ENCODE measurements at places on chromosomes 5 and 9.

DNA sequence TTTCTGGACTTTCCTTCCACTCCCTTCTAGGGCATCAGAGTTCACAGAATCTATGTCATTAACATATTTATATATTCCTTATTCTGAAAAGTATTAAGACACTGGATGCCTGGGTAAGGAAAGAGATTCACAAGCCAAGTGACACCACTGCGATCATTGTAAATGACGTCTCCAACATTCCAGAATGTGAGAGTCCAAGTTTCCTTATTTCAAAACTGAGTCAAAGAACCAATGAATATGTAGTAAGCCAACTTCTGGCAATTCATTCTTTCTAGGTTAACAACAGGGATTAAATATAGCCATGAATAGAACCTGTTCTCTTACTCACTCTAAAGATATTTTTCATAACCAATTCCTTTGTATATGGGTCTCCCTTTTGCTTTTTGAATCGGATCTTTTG is 18.1 kb downstream of the RAI14 start:
- DNase-seq, result no peak

DNA sequence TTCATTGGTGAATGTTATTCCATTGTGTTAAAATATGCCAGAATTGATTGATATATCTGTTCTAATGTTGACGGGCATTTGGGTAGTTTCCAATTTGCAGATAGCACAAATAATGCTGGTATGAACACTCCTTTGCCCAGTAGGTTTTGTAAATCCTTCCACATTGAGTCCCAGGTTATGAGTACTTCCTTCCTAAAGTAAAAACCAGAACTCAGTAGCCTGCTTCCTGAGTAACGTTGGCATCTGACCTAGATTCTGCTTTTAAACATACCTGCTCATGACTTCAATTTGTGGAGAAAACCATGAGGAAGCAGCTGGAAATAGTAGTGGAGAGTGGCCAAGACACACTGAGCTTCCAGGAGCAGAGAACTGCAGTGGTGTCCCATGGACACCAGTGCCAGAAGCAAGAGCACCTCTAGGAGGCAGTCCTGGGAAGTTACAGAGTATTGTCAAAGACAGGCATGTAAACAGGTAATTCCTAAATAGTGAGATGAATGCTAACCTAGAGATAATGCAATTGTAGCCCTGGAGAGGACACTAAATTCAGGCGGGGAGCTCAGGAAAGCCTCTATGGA is 24.3 kb upstream of the RASGRF2 start:
- DNase-seq, result no peak

GRCh38 chr5:82332064-82332855 is 54.1 kb upstream of the RPS23 start:
- DNase-seq, result no peak

- DNase-seq, result no peak
These were observed 54.3 kb downstream of the TENT4A start for GRCh38 chr5:6767481-6768063.

DNA sequence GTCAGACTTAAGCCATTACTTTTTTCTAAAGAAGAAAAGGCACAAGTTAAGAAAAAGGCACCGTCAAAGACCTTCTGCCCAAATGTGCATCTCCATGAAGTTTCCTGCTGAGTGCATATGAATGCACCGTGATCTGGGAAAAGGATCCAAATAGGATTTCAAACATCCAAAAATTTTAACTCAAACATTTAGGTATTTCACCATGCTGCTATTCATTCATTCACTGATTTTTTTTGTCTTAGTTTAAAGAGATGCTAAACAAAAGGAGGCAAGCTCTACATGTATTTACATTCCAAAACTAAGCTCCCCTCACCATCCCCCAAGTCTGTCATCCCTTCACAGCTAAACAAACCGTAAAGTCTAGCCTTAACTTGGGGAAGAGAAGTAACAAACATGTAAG is 291.9 kb downstream of the ARL15 start:
- DNase-seq, result no peak

GRCh38 chr5:68240202-68240601 is 24.6 kb downstream of the PIK3R1 start:
- no peak for DNase-seq

DNA sequence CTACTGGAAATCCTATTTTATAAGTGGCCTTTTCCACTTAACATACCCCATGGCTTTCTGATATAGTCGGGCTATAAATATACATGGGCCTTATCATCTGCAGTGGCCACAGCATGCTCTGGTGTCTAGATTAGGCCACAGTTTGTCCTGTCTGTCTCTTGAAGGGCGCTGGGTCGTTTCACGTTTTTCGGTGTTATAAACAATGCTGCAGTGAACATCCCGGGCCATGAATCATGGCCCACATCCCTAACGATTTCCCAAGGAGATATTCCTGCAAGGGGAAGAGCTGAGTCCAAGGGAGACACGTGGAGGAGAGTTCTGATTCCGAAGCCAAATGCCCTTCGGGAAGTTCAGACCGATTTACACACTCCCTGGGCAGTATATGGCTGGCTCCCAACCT is 8.4 kb downstream of the PLPP7 start:
- DNase-seq, result no peak

DNA sequence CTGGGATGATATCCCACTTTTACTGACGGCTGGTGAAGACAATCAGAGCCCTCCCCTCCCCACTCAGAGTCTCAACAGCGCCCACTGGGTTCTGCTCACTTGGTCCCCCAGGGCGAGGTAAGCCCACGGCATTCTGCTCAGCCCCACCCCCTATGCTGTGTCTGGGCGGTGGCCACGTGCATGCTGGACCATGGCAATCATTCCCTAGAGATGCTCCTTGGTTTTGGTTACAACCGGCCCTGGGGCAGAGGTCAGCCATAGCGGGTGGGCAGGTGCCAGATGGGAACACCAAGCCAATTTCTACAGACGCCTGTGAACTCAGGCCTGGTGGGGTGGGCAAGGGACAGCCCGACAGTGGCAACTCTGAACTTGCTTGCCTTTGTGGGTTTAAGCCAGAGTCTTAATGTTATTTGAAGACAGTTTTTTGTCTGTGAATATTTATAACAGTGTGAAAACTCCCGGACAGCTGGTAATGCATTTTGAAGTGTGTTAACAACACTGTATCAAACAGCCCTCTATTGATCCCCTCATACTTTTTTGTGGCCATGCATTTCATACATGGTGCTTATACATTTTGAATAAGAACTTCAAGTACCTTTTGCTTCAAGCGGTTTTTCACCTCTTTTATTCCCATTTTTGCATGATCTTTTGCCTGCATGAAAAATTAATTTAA is 94.2 kb downstream of the CRB2 start:
- no peak for DNase-seq

- DNase-seq, result no peak
These were observed 1.3 kb downstream of the DMRT1 start for GRCh38 chr9:842635-843426.

DNA sequence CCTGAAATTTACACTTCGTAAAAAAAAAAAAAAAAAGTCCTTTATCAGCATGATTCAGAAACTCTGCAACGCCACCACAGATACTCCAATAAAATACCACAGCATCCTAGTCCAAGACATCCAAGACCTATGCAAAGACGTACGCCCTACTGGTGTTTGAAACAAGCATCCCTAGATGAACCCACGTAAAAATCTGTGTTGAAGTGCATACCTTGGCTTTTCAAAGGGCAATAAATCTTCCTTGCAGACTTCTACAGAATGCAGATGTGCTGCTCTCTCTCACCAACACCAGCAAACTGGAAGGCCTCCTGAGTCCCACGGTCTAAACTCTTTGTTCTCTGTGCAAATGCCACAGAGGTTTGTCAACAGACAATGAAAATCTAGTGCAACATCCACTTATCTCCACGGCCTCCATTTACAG is 38.8 kb downstream of the MYO10 start:
- no peak for DNase-seq

- no peak for DNase-seq
These were observed 82.7 kb upstream of the SPOCK1 start for GRCh38 chr5:137581776-137582175.
